LNCaP clone FGC (cell line): ENCODE measurements at places on chromosomes 1 and 21.

GRCh38 chr1:151934048-151934493 is 24.8 kb upstream of the THEM4 start:
- DNase-seq: peak; percentile 30

GRCh38 chr1:162347281-162347680 is 29.4 kb downstream of the SPATA46 start:
- DNase-seq: no peak

- peak; percentile 19 for DNase-seq
These were observed 180.3 kb downstream of the DISC1 start for GRCh38 chr1:231806623-231807495.

DNA sequence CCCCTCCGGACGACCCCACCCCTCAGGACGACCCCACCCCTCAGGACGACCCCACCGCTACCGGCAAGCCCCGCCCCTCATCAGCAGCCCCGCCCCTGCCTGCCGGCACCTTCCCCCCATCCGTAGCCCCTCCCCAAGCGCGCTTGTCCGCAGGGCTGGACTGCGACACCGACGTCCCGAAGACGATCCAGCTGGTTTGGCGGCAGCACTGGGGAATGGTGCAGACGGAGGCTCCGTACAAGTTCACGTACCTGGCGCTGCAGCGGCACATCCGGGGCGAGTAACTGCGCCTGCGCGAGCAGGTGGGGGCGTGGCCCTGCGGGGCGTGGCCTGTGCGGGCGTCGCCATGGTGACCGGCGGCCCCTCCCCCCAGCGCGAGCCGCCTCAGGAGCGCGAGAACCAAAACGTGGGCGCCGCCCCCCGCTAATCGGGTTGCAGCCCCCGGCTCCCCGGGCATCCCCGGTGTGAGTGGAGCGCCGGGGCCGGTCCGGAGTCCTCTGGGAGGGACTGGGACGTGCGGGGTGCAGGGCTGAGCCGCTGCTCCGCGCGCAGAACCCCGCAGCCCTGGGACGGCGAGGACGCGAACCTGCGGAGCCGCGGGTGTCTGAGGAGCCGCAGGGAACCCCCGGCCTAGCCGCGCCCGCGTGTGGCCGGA is 4.9 kb downstream of the RNF223 start:
- DNase-seq: peak; percentile 83

DNA sequence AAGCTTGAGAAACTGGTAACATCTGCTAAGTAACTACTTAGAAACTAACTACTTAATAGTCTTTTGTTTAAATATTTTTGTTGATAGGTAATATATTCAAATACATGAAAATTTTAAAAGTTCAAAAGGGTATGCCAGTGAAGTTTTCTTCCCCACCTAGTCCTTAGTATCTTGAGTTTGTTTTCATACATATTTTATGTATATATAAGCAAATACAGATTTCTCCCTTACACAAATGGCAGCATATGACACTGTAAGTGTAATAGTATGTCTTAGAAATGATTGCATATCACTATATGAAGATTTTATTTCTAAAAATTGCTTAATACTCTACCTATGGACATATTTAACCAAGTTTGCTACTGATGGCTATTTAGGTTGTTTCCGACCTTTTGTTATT is 38.9 kb downstream of the MARK1 start:
- DNase-seq: no peak

DNA sequence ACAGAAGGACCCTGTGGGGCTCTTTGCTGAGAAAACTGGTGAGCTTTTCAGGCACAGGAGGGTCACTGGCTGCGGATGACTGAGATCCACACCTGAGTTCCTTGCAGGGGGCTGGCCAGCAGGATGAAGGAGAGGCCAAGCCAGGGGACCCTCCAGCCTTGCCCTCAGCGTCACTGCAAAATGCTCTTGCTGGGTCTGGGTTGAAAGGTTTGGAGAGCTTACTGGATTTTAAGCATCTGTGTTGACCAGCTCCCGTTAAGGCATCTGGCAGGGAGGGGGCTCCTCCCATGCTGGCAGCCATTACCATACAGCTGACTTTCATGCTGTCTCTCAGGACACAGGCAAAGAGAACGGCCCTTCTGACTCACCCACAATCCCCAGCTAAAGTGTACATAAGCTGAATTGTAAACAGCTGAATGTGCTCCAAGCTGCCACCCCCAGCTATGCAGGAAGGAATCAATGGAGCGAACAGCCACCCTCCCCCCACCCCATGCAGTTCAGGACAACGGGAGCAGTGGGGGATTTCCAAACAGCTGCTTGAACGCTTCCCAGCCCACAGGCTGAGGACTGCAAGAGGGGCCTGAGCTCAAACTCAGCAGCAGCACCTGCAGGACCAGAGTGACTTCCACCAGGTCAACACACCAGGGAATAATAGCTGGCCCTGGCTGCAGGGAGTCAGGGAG is 21.3 kb upstream of the A3GALT2 start:
- peak; percentile 80 for DNase-seq

- DNase-seq: no peak
These were observed 49.7 kb upstream of the RAP1A start for GRCh38 chr1:111569913-111570312.

GRCh38 chr21:19776076-19776475 is 1222.1 kb upstream of the NCAM2 start:
- DNase-seq: no peak

GRCh38 chr1:1181938-1182410 is 8.3 kb downstream of the TTLL10 start:
- no peak for DNase-seq

GRCh38 chr1:179785031-179785431 is 41.9 kb downstream of the FAM163A start:
- no peak for DNase-seq

DNA sequence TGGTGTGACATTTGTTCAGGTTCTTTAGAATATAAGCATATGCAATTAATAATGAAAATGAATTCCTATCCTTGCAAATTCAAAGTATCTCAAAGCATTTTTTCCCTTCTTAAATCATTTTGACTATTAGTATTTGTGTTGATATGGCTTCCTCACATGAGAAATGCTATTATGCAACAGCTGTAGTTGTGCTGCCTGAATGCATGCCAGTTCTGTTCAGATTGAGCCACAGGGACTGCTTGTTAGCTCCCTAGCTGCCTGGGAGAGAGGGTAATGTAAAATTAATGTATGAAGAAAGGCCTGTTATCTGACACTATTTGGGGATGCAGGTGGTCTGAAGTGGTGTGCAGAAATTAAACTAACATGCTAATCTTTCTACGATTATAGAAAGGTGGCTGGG is 45.5 kb downstream of the CACHD1 start:
- DNase-seq: no peak

DNA sequence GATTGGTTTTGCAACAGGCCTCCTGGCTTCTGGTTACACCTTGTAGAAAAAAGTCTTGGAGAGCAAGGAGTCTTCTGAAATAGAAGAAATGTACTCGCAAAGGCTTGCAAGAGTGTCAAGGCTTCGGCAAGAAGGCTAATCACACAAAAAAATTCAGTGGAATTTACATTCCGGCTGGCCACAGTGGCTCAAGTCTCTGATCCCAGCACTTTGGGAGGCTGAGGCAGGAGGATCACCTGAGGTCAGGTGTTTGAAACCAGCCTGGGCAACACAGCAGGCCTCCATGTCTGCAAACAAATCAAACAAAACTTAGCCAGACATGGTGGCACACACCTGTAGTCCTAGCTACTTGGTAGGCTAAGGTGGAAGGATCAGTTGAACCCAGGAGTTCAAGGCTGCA is 7.7 kb upstream of the DOP1B start:
- no peak for DNase-seq

DNA sequence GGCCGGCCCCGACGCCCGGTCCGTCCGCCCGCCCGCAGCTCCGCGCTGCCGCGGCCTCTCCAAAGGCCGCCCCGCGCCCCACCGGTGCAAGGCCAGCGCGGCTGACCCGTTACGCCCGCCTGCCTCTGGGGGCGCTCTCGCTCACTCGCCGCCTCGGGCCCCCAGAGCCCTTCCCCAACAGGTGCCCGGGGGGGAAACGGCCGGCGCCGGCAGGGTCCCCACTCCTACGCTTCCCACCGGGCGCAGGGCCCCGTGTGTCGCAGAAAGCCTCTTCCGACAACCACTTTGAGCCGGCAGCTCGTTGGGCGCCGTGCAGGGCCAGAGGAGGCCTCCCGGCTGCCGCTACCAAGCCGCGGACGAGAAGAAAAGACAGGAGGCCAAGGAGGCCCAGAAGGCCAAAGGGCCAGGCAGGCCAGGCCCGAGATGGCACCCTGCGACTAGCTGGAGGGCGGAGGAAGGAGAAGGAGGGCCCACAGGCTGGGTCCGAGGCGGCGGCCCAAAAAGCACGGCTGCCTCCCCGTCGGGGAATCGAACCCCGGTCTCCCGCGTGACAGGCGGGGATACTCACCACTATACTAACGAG is 64.9 kb upstream of the FCGR2A start:
- no peak for DNase-seq

DNA sequence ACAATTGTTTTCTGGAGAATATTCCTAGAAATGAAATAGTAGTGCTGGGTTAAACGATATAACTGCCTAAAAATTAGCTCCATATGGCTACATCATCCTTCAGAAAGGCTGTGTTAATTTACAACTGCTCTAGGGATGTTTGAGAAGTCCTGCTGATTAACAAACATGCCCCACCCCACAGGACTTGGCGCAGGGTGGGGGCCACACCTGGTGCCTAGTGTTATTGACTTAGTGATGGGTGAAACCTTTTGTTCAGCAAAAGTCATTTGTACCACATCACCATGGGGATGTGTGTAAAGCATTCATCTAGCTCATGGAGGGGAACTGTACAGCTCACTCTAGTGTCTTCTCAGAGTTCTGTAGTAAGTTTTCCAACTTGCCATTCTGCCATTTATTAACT is 492.8 kb downstream of the CAMTA1 start:
- DNase-seq: no peak

- DNase-seq: no peak
These were observed 13.3 kb downstream of the KAZN start for GRCh38 chr1:14611792-14612191.

DNA sequence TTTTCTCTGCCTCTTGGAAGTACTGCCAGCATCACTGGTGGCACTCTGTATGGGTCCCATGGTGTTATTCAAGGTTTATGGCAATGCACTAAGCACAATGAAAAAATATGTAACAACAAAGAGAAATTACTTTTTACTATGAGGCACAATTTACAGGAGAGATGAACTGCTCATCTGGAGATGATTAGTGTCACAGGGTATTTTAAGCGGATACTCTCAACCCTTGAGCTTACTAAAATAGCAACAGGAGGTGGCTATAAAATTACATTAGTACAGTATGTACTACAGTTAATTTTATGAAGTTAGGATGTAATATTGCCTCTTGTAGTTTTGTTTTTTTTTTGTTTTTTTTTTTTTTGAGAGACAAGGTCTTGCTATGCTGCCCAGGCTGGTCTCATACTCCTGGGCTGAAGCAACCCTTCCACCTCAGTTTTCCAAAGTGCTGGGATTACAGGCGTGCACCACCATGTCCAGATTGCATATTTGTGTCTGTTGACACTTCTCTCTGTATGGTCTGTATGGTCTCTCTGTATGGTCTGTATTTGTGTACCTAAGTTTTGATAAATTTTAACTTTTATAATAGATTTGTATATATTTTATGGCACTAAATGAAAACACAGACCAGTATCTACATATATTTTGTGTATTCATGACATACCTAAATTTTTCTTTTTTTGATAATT is 175.6 kb upstream of the HP1BP3 start:
- DNase-seq: no peak

GRCh38 chr1:96427616-96428015 is 294.0 kb upstream of the PTBP2 start:
- no peak for DNase-seq

- DNase-seq: no peak
These were observed 16.3 kb downstream of the CNIH3 start for GRCh38 chr1:224632381-224632871.

- peak; percentile 60 for DNase-seq
These were observed 41.0 kb upstream of the COL18A1 start for GRCh38 chr21:45363921-45364467.
